ENCODE measurements at places on chromosomes 16 and 17. TPM values are rescaled to one million over a fixed set of nuclear protein-coding genes. Genes with fewer than 3 reads are reported as not detected.

ITGA2B gene
- polyA plus RNA-seq: 0.35 TPM

KRTAP9-4 gene
- not detected for polyA plus RNA-seq

BCL7C gene
- 22.0 TPM for polyA plus RNA-seq

RUSF1 gene
- 65.8 TPM for polyA plus RNA-seq

C1QTNF8 gene
- not detected for polyA plus RNA-seq

KRT32 gene
- 0.03 TPM for polyA plus RNA-seq

USP31 gene
- 2.7 TPM for polyA plus RNA-seq

FAM20A gene
- polyA plus RNA-seq: 21.7 TPM

ICAM2 gene
- 63.9 TPM for polyA plus RNA-seq

All from adipose tissue (tissue), 3 donors.